NCI-H1417 treated with DMSO at 0.1 percent for 48 hours (cell line): ENCODE measurements at places on chromosomes 7 and 10.

- DNase-seq, result no peak
These were observed 9.5 kb downstream of the AKR1E2 start for GRCh38 chr10:4835494-4835918.

GRCh38 chr7:2542011-2542915, 13.1 kb downstream of the BRAT1 start:
- no peak for DNase-seq

- no peak for DNase-seq
These were observed 262.1 kb downstream of the AHR start for GRCh38 chr7:17560516-17560915.

GRCh38 chr7:92753614-92754013, 82.8 kb downstream of the CDK6 start:
- no peak for DNase-seq

- DNase-seq, result no peak
These were observed 109.5 kb downstream of the IDE start for GRCh38 chr10:92464364-92464763.

DNA sequence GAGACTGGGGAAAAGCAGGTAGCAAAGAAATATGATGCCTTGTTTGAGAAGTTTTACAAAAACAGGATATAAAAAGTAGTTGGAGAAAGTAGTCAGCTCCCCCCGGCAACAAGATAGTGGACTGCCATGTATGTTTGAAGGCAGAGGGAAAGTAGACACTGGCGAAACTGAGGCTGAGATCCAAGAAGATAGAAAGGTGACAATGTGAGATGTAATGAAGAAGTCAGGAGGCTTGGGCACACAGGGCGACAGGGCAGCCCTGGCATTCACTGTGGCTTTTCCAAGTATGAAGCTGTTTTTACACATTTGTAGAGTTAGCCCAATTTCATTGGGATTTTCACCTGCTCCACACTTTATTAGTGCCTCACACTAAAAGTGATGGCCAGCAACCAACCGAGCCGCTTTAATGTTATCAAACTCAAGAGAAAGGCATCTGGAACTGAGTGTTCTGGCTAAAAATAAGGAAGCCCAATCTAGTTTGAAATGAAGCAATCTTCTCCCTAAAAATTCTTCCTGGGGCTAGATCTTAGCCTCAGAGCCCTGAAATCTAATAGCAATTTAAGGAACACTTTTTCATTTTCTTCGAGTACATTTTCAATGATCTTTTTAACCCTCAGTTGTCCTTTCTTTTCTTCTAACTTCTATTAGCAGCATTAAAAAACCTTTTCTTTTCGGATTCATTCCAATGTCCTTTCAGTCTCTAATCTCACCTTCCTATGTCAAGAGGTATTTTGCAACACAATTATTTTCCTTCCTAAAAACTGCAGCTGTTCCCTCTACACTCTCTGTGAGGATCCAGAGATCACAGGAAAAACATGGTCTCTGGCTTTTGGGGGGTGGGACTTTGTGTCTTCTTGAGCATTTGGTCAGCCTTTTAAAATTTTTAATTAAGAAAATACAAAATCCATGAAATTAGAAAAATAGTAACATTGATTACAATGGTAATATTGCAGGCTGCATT, 108.0 kb downstream of the RNLS start:
- no peak for DNase-seq

DNA sequence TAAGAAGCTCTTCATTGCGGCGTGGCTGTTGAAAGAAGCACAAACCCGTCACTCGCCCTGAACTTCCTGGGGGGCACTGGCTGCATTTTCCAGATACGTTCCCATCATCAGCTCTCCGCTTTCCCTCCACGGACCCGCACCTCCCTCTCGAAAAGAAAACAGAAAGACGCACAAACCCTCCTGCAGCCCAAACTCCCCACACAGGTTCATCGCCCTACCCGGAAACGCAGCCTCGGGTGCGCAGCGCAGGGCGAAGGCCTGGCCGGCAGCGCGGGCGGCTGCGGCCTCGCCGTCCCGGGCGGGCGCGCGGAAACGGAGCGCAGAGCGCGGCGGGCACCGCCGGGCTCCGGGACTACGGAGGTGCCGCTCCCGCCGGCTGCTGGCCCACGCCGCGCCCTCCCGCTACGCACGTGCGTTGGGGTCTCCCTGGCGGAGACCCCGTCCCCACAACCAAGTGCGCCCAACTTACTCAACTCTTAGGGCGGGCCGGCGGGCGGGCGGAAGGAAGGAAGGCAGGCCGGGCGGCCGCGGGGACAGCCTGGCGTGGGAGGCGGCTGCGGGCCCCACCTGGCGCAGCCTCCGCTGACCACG, 822 bp downstream of the ZNF800 start:
- no peak for DNase-seq

DNA sequence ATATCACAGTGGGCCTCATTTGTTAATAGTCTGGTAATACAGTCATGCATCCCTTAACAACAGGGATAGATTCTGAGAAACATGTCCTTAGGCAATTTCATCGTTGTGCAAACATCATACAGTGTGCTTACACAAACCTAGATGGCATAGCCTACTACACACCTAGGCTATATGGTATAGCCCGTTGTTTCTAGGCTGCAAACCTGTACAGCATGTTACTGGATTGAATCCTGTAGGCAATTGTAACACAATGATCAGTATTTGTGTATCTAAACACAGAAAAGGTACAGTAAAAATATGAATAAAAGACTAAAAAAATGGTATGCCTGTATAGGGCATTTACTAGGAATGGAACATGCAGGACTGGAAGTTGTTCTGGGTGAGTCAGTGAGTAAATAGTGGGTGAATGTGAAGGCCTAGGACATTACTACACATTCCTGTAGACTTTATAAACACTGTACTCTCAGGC, 12.0 kb upstream of the RHOBTB1 start:
- peak; percentile 9 for DNase-seq

- DNase-seq, result no peak
These were observed 189.8 kb downstream of the JCAD start for GRCh38 chr10:29869593-29869992.

- DNase-seq, result no peak
These were observed 56.3 kb upstream of the ITPRID1 start for GRCh38 chr7:31457551-31457950.

GRCh38 chr10:95532536-95532935, 28.6 kb downstream of the SORBS1 start:
- no peak for DNase-seq
